ENCODE measurements at places on chromosomes 2 and 18. TPM values are rescaled to one million over a fixed set of nuclear protein-coding genes. Genes with fewer than 3 reads are reported as not detected.

- no peak for DNase-seq
These were observed 26.4 kb downstream of the ELP2 start for GRCh38 chr18:36155851-36156757.

GRCh38 chr2:127421116-127421800 is 3.0 kb downstream of the PROC start:
- no peak for DNase-seq

DNA sequence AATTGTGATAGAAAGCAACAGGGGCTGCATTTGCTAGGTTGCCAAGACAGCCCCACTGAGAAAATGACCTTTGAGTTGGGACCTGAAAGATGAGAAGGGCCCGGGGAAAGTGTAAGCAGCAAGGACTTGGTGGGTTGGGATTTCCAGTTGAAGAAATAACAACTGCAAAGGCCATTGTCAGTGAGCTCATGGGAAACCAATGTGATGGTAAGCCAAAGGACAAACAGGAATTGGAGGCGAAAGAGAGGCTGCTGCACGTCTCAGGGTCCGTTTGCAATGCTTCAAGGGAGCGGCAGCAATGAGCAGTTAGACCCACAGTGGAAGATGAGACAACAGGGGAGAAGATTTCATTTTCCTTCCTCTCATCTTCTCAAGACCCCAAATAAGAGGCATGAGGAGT is 51.5 kb upstream of the RGPD4 start:
- DNase-seq = no peak

Gene IL36RN
- not detected for total RNA-seq

Gene DSC1
- not detected for total RNA-seq

GRCh38 chr18:63322908-63323634 is 3.5 kb upstream of the BCL2 start:
- peak; percentile 66 for DNase-seq

DNA sequence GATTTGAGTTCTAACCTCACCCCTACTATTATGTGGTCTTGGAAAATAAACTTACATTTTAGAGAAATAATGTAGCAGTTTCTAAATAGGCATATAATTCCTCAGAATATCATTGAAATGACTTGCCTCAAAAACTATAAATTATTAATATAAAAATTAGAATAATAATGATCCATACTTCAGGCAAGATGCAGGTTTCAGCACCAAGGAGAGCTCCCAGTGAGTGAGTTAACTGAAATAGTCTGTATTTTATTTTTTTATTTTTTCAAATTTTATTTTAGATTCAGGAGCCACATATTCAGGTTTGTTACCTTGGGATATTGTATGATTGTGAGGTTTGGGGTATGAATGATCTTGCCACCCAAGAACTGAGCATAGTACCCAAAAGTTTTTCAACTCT is 472.2 kb upstream of the DCC start:
- DNase-seq = peak; percentile 4

Gene GAD1
- total RNA-seq = not detected

DNA sequence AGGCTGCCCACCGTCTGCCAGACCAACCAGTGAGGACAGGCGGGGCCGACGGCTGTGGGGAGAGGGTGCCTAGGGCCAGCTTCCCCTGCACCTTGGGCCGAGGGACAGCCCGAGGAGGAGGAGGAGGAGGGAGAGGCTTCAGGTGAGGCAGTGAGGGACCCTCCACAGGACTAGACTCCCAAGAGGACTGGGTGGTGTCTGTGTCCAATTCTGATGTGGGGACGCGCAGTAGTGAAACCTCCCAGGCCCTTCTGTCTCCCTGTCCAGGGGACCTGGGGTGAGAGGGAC is 19.8 kb upstream of the ASB1 start:
- no peak for DNase-seq

DNA sequence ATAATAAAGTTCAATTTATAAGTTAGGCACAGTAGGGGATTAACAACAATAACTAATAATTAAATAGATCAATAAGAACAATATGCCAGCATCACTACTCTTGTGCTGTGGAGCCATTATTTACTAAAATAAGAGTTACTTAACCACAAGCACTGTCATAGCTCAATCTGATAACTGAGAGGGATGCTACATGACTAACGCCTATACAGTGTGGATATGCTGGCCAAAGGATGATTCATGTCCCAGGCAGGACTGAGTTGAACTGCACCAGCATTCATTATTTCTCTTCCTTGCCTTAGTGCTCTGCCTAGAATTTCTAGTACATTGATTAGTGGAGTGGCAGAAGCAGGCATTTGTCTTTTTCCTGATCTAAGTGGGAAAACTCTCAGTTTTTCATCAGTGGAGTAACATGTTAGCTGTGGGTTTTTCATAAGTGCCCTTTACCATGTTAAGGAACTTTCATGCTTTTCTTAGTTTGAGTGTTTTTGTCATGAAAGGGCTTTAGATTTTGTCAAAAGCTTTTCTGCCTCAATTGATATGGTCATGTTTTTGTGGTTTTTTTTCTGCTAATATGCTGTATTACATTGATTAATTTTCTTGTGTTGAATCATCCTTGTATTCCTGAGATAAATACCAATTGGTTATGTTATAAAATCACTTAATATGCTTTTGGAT is 21.7 kb downstream of the KIAA1328 start:
- no peak for DNase-seq

DNA sequence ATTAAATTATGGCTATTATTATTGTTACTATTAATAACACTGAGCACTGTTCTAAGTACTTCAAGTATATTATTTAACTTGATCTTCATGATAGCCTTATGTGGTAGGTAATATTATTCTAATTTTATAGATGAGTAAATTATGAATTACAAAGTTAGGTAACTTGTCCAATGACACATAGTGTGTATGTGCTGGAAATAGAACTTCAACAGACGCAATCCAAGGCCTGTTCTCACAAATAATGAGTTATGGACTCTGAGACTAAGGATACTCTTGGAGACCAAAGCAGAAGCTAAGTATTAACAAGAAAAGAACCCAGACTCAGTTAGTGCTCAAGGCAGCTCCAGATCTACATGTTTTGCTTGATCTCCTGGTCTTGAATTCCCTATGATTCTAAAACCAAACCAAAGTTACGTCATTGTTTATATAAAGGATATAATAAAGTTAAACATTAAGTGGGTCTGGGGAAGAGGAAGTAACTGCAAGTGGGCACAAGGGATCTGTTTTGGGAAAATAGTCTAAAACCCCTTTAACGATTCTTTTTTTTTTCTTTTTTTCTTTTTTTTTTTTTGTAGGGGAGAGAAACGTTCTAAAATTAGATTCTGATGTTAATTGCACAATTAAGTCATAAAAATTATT is 211.3 kb downstream of the ERBB4 start:
- no peak for DNase-seq

DNA sequence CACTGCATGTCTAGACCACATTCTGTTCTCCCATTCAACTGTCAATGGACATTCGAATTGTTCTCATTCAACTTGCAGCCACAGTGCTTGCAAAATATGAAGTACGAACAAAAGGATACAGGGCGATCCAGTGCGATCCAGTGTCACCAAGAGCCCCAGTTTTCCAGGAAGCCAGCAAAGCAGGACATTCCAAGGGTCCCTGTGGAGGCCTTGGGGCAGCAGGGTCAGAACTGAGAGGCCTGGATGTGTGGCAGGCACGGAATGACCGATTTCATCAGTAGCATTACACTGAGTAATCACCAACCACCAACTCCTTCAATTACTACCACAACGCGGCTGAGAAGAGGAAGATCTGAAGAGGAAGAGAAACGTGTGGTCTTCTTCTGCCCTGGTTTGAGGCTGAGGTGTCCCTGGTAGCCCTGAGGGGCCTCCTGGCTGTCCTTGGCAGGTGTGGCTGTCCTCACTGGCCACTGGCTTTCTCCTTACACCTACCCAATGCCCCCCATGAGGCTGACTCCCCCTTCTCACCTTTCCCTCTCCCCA is 172.7 kb upstream of the FHL2 start:
- no peak for DNase-seq

GRCh38 chr2:232689152-232689910 is 7.8 kb upstream of the GIGYF2 start:
- no peak for DNase-seq

DNA sequence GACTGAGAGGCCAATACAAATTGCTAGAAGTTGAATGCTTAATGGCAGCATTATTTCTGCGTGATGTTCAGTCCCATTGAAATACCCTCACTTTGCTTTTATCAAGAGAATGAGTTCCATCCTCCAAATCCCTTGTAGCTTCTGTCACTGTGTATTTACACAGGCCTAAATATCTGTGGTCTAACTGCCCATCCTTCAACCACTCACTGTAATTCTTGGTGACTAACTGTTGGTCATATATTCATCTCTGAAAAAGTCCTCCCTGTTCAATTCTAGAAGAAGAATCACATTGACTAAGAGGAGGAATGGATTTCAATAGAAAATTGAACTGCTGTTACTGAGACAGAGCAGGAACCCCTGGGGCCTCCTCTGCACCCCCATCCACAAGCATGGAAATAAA is 74.2 kb upstream of the L3MBTL4 start:
- no peak for DNase-seq

DNA sequence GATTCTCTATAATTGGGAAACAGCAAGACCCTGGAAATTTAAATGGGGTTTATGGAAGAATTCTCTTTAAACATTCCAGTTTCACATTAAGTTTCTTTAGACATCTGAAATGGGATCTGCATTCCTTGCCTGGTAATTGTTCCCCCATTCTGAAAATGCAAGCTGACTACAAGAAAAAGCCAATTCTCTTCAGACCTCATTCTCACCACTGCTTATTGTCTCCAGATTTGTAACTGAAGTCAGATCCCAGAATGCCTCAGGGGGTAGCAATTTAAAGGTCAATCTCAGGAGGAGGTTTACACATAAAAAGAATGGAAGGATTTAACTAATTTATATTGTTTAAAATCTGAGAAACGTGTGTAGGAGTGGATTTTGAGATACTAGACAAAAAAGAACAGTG is 41.2 kb downstream of the COL3A1 start:
- DNase-seq = no peak

DNA sequence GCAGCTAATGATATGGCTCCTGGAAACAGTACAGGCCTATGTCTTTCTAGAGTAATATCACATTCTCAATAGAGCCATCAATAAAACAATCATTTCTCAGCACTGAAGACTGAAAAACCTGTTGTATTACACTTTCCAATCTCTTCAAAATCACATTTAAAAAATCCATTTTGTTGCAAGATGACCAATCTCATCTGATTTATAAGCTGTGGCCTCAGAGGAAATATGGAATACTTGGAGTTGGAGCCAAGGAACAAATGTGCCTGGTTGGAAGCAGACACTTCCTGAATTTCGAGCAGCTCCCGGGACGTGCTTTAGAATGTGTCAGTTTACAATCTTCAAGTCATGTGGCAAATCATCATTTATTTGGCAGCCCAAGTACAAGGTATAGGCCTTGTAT is 114.5 kb downstream of the ADCYAP1 start:
- no peak for DNase-seq

DNA sequence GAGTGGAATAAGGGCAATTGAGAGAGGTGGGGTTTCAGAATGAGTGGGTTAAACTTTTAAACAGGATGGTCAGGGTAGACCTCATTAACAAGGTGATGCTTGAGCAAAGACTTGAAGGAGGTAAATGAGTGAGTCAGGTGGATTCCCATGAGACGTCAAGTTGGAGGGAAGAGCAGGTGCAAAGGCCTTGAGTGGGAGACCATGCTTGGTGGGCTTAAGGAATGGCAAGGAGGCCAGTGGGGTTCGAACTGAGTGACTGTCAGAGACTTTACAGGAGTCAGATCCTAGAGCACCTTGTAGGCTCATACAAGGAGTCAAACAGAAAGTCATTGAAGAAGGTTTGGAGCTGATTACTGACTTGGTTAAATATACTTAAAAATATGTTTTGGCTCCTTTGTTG is 284.1 kb downstream of the CYRIA start:
- no peak for DNase-seq

DNA sequence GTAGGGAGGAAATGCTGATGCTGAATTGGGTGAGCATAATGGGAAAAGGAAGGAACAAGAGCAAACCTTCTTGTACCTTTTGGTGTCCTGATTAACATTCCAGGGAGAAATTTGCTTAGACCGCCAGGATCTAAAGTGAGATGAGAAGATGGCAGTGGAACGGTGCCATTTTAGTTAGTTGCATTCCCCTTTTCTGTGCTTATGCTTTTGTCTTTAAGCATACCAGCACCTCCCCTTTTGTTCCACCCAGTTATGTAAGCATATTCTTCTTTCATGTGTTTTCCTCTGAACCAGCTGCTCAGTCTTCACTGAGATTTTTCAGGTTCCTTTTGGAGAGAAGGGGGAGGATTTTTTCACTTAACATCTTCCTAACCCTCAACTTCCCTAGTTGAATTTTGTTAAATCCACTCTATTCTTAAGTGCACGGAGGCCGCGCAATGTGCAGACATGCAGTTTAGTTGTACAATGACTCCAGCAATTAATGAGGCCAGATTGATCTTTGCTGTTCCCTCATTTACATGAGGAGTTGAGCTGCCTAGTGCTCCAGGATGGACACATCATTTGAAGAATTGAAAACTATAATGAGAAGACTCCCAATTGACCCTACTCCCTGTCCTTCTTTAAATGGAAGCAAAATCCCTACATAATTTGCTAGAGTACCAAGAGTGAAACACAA is 73.9 kb downstream of the MAP4K4 start:
- DNase-seq = no peak

GRCh38 chr2:57552885-57553284 is 493.7 kb upstream of the VRK2 start:
- no peak for DNase-seq

Gene CFAP65
- not detected for total RNA-seq

GRCh38 chr18:7117390-7118355 is at the start of gene LAMA1:
Gene LAMA1, minus strand, starts transcription at chr18:7117797. Its CDS starts 77 bp downstream, at chr18:7117720.
- no peak for DNase-seq

- DNase-seq = peak; percentile 1
These were observed 76.2 kb downstream of the ATAD2B start for GRCh38 chr2:23850564-23851256.

DNA sequence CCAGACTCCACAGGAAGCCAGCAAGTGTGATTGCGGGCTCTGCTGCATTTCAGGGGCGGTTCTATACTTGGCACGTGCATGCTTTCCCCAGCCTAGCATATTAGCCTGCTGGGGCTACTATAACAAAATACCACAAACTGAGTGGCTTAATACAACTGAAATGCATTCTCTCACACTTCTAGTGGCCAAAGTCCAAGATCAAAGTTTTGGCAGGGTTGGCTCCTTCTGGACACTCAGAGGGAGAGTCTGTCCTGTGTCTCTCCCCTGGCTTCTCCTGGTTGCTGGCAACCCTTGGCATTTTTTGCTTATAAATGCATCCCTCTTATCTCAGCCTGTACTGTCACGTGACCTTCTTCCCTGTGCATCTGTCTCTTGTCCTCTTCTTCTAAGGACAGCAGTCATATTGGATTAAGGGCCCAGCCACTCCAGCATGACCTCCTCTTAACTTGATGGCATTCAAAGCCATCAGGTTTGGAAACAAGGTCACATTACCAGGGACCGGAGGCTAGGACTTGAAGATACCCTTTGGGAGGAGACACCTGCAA is 138.7 kb downstream of the RNF152 start:
- no peak for DNase-seq

- DNase-seq = no peak
These were observed 569.9 kb upstream of the LINC00305 start for GRCh38 chr18:64718808-64719207.
